ENCODE measurements at places on chromosomes 7 and 10. TPM values are rescaled to one million over a fixed set of nuclear protein-coding genes. Genes with fewer than 3 reads are reported as not detected.

The EPC1 gene
- 33.5 TPM for total RNA-seq

- no peak for DNase-seq
Measured at GRCh38 chr10:28118985-28119628, 120.2 kb upstream of the ODAD2 start.

The ENTPD1 gene
- total RNA-seq: 0.26 TPM

DNA sequence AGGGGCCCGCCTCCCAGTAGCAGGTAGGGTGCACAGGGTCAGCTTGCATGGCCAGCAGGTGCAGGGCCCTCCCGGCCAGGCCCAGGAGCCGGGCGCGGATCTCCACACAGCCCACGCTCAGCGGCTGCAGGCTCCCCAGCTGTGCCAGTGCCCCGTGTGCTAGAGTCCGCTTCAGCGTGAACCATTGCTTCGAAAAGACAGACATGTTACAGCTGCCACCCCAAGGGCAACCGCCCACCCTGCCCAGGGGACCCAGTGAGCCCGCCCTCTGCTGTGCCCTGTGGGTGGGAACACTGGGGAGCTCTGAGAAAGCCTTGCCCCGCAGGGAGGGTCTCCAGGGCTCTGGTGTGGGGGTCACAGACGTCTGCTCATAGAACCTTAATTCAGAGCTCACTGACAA lies 64.3 kb upstream of the NKX6-2 start:
- no peak for DNase-seq

DNA sequence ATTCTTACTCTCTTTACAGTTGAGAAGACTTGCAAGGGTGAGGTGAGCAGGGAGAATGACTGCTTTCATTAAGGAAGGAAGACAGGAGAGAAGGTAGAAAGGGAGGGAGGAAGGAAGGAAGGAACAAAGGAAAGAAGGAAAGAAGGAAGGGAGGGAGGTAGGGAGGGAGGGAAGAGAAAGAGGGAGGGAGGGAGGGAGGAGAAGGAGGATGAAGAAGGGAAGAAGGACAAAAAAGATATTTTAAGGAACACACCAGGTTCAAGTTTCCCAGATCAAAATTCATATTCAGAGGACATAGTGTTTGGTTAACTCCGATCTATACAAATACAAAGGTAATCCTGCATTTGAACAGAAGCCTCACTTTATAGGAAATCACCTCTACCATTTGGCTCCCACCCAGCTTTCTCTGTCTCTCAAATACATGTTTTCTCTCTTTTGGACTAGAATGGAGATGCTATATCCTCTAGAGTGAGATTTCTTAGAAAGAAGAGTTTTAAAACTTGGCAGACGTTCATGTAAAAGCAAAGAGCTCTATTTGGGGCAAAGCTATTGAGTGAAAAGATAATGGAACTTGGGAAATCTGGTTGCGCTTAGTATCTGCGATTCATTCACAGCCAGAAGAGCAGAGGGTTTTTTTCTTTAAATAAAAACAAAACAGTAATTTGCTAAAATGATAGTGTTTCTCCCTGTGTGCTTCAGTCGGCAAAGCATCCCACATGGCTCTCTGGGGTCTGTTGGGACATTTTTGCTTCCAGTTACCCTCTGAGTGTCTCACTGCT lies 261.9 kb upstream of the LYZL1 start:
- DNase-seq: no peak

GRCh38 chr10:99339077-99339476 lies 9.9 kb downstream of the CNNM1 start:
- no peak for DNase-seq

DNA sequence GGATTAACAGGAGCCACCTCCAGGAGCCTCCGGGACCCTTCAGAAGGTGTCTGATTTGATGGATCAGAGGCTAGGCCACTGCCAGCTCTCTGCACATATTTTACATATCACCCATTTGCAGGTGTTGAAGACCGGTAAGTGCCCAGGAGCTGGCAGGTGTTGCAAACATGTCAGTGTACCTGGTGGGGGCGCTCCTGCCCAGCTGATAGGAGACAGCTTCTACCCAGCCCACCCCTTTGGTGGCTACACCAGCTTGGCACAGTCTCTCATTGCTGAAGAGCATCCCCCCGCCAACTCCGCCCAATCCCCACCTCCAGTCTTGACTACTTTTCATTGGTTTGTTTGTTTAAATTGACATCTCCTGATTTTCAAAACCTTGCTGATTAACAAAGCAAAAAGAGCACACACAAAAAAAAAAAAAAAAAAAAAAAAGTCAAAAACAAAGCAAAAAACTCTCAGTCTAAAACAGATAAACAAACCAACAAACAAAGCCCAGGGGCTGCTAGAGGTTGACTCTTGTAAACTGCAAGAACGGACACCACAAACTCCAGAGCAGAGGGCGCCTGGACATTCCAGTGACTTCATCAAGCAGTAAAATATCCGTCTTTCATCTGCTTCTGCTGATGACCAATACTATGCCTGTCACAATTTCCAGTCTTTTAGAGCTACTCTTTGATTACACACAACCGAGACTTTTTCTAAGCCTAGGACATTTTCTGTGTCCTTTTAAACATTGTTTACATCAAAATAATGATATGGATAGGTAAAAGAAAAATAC lies 275.3 kb downstream of the NRG3 start:
- peak; percentile 7 for DNase-seq

The CDNF gene
- total RNA-seq: 1.6 TPM

DNA sequence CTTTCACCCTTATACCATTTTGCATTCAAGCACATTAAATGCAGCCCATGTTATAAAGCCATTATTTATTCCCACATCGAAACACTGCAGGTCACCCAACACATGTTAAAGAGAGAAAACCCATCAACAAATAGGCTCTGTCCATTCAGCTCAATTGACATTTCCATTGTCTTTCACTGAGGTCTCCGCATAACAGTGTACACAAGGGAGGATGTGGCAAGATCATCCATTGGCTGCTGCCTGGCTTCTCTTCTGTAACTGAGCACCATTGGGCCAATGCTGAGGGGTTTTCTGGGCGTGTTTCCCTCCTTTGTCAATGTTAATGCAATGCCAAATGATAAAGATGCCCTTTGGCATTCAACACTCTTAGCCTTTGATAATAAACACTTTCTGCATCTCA lies 278.1 kb upstream of the SP4 start:
- DNase-seq: no peak

The SUN3 gene
- total RNA-seq: not detected

DNA sequence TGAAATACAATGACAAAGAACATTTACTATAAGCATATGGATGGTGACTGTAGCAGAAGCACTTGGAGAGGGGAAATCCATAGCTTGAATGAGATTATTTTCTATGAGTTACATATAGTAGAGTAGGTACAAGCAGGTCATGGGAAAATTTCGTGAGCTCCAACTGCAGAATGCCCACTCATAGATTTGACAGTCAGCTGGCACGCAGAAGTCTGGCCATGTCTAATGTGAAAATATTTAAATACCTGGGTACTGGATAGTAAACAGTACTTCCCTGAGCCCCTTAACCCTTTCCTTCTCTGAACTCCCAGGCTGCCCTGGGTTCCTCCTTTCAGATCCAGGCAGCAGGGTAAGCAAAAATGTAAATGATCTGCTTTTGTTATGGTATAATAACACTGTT lies 209.7 kb downstream of the OTUD1 start:
- DNase-seq: no peak

DNA sequence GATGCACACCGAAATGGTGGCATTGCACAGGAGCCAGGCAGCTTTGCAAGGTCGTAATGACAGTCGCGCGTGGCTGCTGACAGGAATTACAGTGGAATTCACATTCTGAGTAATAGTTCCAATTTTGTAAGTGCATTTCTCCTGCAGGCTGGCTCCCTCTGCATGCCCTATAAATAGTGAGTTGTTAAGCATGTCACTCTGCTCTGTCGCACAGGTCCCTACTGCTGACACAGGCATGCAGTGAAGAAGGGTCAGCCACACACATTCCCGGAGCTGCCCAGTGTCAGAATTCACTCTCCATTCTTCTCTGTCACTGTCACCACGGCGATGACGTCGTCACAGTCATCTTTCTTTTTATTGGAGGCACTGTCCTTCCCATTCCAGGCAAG lies 49.2 kb upstream of the SHH start:
- no peak for DNase-seq

DNA sequence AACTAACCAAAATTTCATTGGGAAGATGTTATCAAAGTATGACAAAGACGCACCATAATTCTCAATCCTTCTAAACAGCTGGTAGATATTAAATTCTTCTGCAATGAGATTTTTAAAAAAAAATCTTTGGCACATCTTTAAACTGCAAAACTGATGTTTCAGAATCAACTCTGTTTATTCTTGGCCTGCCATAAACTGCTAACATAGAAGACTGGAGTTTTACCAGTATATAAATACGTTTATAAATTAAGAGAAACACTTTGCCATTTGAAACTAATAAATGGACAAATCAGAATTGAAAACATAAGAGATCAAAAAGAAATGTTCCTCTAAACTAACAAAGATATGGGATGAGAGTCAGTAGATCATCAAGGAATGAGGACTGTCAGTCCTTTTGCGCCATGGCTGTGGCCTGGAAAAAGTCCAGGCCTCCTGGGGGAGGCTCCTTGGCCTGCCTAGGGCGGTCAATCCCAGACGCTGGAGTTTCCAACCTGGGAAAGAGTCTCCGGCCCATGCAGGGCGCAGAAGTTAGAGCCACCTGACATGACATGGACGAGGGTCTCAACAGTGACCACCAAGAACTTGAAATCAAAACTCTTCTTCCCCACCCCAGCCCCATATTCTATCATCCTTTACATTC lies 34.2 kb upstream of the NEBL start:
- DNase-seq: no peak

DNA sequence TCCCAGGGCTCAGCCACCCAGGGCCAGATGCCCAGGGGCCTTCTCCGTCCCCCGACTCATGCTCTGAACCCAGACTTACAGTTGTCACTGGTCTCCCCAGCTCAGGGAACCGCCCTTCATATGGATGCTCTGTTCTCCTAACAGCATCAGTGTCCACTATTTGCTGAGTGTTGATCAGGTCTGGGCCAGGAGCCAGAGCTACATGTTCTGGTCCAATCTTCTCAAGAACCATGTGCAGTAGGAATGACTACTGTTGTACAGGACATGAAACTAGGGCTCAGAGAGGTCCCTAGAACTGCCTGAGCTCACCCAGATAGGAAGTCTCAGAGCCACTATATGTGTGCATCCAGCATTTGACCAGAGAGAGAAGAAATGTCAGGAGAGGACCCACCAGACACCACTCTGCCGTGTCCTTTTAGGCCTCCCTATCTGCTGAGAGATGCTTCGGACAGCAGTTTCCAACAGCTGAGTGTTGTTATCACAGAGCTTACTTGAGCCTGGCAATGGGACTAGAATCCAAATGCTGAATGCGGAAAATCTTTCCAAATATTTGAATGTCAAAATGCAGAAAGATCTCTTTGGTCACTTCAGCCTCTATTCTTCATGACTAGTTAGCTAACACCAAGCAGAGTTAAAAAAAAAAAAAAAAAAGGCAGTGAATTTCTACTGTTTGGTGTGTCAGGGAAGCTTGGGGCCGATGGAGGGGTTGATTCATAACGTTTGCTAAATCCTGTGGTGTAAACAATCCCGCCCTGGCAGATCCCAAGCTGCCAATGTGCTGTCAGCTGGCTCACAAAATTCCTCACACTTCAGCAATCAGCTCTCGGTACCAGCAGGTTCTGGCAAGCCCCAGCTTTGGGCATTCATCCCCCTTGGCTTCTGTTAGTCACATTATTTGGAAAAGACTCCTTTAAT lies 246.1 kb downstream of the TNS3 start:
- DNase-seq: no peak

DNA sequence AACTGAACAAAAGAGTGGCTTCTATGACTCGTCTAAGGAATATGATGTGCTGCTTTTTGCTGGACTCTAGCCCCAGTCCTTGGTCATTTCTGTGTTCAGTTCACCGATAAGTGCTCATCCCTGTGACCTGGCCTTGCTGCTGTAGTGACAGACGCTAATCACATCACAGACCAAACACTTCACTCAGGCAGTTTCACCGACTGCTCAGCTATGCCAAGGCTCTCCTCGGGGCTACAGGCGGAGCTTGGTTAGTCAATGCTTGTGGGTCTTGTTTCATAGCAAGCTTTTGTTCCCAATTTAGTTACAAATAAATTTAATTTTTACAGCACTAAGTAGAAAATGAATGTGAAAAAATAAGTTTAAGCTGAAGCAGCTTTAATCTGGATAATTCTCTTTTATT lies 190.8 kb upstream of the PRKCQ start:
- DNase-seq: no peak

The PLEKHS1 gene
- total RNA-seq: not detected

The GHRHR gene
- not detected for total RNA-seq

The TRIM74 gene
- total RNA-seq: 0.86 TPM

The ELFN1 gene
- not detected for total RNA-seq

- DNase-seq: no peak
Measured at GRCh38 chr10:6607778-6608177, 27.7 kb upstream of the PRKCQ start.

GRCh38 chr10:22252224-22252800 lies 34.5 kb upstream of the EBLN1 start:
- peak; percentile 59 for DNase-seq

DNA sequence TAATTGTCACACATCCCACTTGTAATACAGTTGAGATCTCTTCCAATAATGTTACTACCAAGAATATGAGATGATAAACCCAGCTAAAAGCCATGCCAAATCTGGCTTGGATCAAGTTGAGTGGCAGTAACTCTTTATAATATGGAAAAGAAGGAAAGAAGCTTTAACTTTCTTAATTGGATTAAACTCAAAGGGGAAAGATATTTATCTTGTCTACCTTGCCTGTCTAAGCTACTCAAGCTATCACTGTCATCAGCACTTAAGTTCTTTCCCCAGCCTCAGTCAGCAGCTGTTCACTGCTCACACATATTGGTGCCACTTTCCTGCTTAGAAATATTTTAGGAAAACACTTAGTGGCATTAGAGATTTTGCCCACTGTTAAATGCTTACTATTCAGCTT lies 350.7 kb downstream of the IPMK start:
- DNase-seq: no peak

DNA sequence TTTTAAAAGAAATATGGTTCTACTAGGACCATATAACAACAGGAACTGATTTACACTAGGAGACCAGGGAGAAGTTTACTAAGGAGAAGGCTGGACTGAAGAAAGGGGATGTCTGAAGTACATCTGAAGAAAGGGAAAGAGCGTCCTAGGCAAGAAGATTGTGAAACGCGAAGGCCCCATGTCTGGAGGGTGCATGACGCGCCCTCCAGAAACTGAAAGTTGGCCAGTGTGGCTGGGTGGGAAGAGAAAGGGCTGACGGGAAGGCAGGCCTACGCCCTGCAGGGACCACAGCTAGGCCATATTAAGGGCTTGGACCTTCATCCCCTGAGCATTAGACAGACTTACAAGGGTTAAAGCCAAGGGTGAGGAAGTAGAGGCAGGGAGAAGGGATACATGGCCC lies 158.0 kb downstream of the TRIL start:
- no peak for DNase-seq

The OPN1SW gene
- not detected for total RNA-seq

GRCh38 chr10:71218651-71219050 lies 6.3 kb downstream of the UNC5B start:
- no peak for DNase-seq

GRCh38 chr7:1843271-1843861 lies 173.3 kb downstream of the ELFN1 start:
- no peak for DNase-seq

The C10orf53 gene
- total RNA-seq: not detected

GRCh38 chr10:51860257-51860656 lies 160.9 kb upstream of the CSTF2T start:
- DNase-seq: no peak

- DNase-seq: no peak
Measured at GRCh38 chr10:102460836-102461186, 9.5 kb upstream of the C10orf95 start.

The GALNT17 gene
- total RNA-seq: not detected

All from activated naive CD4-positive, alpha-beta T cell treated with anti-CD3 and anti-CD28 coated beads for 36 hours (primary cell).